Tibial artery (tissue), 4 donors: ENCODE measurements at places on chromosomes 5 and 9.

DNA sequence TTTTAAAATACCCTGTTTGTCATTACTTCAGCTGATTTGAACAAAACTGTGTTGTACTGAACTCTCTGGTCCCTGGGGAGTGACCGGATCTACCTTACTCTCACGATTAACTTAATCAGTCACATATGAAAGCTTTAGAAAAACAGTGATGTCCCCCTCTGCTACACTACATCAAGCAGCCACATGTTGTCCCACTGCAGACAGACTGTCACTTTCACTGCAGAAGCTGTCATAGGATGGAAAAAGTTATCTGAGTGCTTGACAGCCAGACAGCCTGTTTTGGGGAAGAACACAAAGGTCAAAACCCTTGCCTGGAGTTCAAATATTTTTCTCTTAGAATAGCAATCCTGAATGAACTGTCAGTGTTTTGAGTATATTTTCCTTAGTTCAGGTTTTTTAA is 546.4 kb downstream of the DTWD2 start:
- no peak for DNase-seq

- DNase-seq, result no peak
Observed at GRCh38 chr9:108316066-108316465, 539.7 kb downstream of the ACTL7B start.

GRCh38 chr5:40518485-40518917 is 161.2 kb upstream of the PTGER4 start:
- no peak for DNase-seq

DNA sequence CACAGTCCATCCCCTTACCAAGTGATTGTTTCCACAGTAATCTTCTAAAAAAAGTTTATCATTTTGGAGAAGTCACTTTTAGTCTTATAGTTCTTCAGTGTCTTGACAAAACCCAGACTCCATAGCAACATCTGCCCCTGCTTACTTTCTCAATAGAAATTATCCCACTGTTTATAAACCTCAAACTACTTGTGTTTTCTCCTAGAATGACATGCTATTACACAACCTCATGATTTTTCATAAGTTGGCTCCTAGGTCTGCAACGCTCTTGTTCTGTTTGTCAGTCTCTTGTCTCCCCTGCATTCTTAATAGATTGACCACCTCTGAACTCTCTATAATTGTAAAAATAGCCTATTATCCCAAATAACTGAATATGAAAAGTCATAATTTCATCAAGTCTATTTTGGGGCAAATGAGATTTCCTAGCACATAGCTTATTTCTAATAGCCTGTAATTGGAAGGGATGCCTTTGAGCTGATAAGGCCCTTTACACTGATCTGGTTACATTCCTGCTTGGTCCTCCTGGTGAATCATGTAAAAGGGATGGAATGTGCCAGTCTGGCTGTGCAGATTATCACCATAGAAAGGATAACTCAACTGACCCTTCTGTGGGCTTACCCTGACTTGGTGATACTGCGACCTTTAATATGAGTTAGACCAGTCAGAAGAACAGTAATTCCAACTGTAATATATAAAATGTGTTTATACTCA is 69.6 kb downstream of the CHSY3 start:
- DNase-seq, result no peak

DNA sequence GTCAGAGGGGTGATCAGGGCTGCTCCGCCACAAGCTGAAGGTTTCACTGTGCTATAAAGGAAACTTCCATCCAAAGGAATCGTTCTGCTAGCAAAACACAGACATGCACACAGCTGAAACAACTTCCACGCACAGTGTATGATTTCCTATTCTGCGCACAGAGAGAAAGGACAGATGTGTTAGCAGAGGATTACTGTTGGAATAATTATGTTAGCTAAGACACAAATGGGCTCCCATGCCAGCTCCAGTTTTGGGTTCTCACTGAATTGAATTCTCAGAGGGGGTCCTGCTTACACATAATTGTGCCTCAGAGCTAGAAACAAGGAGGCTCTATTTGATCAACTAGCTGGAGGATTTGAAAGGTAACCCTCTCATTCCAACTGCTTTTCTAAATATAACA is 352.4 kb downstream of the IRX2 start:
- no peak for DNase-seq

GRCh38 chr5:127994087-127994660 is 89.4 kb upstream of the SLC12A2 start:
- no peak for DNase-seq

- no peak for DNase-seq
Observed at GRCh38 chr9:3848445-3849114, 322.8 kb upstream of the RFX3 start.

GRCh38 chr5:163165277-163165676 is 272.1 kb upstream of the CCNG1 start:
- no peak for DNase-seq

DNA sequence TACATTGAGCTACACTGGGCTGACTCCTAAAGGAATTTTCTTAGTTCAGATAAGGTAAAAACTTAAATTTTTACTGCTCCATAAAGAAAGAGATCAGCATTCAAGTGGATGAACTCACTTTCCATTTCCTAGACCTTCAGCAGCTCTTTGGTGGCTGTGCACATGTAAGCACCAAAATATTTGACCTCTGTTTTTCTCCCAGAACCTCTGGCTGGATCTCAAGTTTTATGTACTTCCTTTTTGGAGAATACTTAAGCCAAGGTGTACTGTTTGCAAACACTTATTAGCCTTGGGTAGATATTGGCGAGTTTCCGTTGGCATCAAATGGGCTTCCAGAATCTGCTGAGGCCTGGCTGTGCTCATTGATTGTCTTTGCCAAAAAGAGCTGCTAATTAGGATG is 10.3 kb downstream of the TNC start:
- no peak for DNase-seq

DNA sequence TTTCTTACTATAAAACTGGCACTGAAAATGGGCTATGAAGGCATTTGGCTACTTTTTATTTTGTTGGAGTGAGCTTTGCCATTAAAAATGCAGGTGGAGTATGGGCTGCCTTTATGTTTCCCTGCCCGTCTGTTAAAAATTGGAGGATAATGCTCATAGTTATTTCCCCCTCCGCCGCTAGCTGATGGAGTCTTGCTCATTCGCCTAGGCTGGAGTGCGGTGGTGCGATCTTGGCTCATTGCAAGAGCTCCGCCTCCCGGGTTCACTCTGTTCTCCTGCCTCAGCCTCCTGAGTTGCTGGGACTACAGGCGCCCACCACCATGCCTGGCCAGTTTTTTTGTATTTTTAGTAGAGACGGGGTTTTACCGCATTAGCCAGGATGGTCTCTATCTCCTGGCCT is 8.6 kb downstream of the G3BP1 start:
- no peak for DNase-seq

DNA sequence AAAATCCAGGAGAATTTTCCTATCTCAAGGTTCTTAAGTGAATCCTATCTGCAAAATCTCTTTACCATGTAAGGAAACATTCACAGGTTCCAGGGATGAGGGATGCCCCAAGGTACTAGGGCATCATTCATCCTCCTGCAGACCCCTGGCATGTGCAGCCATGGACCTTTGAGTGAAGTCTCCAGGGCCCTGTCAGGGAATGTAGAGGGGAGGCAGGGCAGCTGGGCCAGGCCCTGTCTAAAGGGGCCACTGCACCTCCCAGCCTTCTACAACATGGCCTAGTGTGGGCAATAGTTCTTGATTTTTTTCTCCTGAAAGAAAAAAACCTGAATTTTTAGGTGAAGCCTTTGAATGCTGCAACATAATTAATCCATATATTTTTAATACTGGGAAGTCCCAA is 63.3 kb downstream of the SEMA4D start:
- DNase-seq, result no peak

- DNase-seq, result no peak
Observed at GRCh38 chr5:39132792-39133191, 58.6 kb upstream of the RICTOR start.

- DNase-seq, result no peak
Observed at GRCh38 chr9:86486891-86487837, 133.0 kb upstream of the TUT7 start.

- DNase-seq, result no peak
Observed at GRCh38 chr5:72020161-72020983, 86.9 kb upstream of the MAP1B start.

DNA sequence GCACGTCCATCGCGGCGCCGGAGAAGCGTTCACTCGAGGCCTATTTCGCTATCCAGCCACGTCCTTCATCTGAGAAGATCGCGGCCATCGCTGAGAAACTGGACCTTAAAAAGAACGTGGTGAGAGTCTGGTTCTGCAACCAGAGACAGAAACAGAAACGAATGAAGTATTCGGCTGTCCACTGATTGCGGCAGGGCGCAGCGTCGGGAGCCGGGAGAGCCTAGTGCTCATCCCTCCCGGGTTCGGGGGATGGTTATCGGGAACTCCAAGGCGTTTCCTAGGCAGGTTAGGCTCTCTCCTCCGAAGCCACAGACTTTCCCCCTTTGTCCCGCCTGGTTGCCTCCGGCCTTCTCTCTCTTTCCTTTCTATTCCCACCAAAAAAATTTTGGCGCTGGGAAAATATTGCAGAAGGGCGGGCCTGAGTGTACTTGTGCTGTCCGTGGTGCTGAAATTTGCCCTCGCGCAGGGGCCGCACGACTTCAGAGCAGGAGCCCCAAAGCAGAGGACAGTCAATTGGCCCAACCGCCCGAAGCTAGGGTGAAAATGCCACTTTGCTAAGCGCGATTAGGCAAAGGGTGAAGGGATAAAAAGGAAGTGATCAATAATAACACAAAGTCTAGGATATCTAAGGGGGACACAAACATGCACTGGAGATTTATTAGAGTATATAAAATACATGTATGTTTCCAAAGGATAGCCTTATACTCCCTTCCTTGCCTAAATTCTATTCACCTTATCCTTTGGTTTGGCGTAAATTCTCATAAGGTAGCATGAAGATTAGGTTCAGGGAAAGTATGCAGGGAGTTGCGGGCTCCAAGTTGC is 1.8 kb downstream of the POU4F3 start:
- no peak for DNase-seq

DNA sequence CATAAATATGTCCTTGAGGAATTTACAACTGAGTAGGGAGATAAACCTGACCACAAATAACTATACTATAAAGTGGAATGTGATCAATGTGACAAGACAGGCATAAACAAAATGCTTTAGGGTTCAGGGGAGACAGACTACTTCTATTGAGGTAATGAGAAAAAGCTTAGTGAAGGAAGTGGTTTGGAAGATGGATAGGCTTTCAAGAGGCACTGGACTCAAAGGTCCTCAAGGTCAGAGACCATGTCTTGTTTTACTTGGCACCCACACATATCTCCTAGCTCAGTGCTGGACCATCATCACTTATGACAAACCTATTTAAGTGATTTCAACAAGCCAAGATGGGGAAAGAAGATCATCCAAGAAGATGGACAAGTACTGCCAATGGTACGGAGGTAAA is 257.8 kb downstream of the BNC2 start:
- DNase-seq, result no peak

DNA sequence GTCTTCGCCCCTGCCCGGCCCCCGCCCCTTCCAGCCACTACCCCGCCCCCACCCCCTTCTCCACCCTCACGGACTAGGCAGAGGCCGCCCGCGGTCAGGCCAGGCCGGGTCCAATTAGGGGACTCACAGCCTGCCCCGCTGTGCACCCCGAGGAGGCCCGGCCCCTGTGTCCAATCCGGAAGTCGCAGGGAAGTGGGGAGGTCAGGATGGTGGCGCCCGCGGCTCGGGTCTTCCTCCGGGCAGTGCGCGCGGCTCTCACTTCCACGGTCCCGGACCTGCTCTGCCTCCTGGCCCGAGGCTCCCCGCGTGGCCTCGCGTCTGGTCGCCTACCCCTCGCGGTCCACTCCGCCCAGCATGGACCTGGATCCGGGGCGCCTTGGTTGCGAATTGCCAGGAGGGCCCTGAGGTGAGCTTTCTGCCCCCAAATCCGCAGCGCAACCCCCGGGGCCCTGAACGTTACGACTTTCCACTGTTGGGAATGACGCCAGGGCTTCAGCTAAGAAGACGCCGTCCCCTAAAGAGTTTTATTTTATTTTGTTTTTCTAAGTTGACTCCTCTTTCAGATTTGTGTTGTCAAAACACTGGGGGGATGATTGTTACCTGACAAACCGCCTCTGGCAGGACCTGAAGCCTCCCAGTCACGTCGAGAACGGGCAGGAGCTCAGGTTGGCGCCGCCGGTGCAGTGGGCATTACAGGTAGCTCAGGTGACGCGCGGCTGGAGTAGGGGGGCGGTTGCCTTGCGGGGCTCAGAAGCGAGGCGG is 763 bp upstream of the IRX2 start:
- no peak for DNase-seq

- no peak for DNase-seq
Observed at GRCh38 chr5:134127376-134127861, 12.9 kb downstream of the TCF7 start.

GRCh38 chr9:73269430-73270101 is 117.9 kb downstream of the ANXA1 start:
- DNase-seq, result no peak

GRCh38 chr5:147935032-147935431 is 28.7 kb upstream of the C5orf46 start:
- no peak for DNase-seq

DNA sequence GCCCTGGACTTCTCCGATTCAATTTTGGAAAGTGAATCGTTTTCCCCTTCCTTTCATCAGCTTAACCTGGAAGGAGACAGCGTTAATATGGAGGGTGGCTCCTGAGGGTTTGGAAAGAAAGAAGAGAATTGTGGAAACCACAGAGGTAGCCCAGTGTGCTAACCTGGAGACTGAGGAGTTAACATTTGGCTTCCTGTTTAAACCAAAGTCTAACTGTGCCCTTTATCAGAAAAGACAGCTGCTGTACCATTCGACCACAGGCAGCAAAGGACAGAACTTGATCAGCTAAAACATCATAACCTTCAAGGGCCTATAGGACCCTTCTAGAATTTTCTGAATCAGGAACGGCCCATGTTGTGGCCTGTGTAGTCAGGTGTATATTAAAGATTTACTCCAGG is 735 bp downstream of the IDNK start:
- DNase-seq, result no peak

DNA sequence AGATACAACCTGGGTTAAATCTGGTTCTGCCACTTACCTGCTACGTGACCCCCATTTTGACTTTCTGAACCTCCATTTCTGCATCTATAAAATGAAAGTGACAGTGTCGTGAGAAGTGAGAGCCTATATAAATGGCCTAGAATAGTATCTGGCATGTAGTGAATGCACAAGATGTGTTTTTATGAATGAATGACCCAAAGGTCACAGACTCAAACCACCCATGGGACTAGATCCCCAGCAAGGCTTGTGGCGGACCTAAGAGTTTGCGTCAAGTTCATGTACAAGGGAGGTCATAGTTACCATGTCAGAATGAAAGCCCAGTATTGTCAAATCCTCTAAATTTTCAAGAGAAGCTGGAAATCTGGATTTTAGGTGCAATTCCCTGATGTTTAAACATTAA is 11.2 kb upstream of the SETD9 start:
- no peak for DNase-seq

DNA sequence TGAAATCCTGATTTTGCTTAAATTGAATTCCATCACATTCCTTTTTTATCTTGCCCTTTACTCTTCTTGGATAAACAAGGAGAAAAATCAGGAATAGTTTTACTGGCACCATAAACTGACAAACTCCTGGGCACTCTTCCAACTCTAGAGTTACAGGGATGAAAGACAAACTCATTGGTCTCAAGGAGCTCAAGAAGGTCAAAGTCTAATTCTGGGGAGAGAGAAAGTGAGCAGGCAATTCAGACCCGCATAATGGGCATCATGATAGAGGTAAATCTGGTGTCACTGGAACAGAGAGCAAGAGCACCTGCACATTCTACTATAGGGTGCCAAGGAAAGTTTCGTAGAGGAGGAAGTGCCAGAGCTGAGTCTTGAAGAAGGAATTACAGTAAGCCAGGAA is 64.8 kb downstream of the GRIN3A start:
- no peak for DNase-seq

GRCh38 chr9:113563826-113564497 is 100.4 kb downstream of the RGS3 start:
- DNase-seq, result peak; percentile 58
